ENCODE measurements at places on chromosomes 11 and 22.

DNA sequence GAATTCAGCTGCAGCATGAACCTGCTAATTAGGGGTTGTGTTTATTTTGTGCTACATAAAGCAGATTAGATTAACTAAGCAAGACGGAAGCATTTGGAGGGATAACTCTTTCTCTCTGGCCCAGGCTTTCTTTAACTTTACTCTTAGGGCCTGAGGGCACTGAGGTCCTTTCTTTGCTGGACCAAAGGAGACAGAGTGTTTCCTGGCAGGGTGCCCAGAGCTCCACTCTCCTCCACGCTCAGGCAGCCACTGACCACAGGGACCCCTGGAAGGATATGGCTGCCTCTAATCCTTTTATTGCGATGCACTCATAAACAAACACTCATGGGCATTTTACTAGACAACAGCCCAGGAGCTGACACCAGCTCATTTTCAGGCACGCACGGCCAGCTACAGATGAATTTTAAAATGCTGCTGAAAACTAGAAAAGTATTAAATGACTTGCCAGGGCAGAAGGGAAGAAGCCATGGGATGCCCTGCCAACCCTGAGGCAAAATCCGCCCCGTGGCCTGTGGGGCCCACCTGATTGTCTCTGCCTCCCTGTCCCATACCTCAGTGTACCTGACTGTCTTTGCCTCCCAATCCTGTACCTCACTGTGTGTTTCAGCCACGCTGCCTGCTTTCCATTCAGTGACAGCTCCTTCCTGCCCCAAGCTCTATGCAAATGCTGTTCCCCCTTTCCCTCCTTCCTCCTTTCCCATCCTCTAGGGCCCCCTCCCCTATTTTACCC is 192.6 kb upstream of the NAV2 start:
- DNase-seq: no peak

DNA sequence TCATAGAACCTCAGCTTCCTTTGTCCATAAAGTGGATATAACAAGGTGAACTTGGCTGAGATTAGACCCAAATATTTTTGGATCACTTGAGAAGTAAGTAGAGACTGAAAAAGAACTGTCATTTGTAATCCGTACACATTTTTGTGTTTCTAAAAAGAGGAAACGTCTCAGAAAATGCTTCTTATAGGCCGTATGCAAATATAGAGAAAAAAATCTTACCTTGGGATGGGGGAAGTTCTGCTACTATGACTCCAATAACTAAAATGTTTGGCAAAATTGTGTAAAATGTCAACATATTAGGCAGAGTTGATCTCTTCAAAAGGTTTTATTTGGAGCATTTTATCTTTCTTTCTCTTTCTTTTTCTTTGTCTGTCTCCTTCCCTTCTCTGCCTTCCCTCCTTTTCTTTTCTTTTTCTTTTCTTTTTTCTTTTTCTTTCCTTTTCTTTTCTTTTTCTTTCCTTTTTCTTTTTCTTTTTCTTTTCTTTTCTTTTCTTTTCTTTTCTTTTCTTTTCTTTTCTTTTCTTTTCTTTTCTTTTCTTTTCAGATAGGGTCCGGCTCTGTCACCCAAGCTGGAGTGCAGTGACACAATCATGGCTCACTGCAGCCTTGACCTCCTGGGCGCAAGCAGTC is 48.2 kb downstream of the ADM start:
- no peak for DNase-seq

- no peak for DNase-seq
Observed at GRCh38 chr11:47189100-47189834, 3.0 kb upstream of the PACSIN3 start.

- no peak for DNase-seq
Observed at GRCh38 chr11:14449302-14449714, 50.3 kb downstream of the COPB1 start.

GRCh38 chr11:34770111-34770510 is 146.1 kb downstream of the APIP start:
- DNase-seq: no peak

GRCh38 chr11:117392001-117392690 is 64.5 kb downstream of the CEP164 start:
- no peak for DNase-seq

DNA sequence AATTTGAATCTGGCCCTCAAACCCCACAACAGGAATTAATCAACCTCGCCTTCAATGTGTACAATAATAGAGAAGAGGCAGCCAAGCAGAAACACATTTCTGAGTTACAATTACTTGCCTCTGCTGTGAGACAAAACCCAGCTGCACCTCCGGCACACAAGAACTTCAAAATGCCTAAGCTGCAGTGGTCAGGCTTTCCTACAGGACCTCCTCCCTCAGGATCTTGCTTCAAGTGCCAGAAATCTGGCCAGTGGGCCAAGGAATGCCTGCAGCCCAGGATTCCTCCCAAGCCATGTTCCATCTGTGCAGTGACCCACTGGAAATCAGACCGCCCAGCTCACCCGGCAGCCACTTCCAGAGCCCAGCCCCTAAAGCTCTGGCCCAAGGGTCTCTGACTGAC is 3.4 kb upstream of the NDUFC2 start:
- no peak for DNase-seq

DNA sequence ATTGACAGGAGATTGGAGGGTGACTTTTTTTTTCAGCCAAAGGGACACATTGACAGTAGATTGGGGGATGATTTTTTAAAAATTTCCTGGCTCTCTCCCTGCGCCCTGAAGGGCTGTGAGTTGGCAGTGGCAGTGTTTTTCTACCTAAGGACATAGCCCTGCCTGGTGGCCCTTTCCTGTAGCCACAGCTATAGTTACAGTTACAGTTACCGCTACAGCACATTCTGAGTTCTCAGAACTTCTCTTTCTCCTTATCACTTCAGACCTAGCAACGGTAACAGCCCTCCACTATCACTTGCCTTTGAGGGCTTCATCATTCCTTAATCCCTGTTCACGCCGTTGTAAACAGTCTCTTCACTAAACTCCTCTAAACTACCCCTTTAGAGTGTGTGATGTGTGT is 684 bp downstream of the MRGPRX2 start:
- DNase-seq: no peak

DNA sequence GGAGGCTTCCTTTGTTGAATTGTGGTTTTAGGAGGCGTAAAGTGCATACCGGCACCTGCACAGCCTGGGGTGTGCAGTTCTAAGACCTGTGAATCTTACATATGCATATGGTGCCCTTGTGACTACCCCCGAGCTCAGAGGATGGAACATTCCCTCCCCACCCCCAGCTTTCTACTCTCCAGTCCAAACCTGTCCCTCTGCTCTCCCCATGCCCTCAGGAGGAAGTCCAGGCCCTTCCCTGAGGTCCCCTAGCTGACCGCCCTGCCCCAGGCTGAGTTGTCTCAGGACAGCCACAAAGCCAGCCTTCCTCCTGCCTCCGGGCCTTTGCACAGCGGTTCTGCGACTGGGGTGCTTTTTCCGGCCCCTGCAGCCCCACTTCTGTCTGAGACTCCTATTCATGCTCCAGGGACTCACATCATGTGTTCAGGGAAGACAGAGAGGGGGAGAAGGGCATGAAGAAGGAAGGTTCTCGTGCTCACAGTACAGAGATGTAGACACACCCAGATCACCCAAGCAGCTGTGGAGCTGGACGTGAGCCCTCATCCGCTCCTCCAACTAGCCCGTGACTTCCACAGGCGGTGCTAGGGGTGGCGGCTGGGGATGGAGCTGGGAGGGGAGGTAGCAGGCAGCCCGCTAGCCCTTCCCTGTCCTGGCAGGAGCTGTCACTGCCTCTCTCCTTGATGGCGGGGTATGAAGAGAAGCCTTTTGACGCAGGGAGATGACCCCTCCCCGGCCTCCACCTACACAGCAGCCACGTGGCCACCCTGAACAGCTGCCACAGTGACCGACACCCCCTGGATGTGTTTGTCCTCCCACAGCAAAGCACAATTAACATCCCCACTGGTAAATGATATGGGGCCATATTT is 50.8 kb downstream of the FLRT1 start:
- DNase-seq: no peak

GRCh38 chr11:117940736-117941135 is 11.5 kb upstream of the TMPRSS13 start:
- no peak for DNase-seq

DNA sequence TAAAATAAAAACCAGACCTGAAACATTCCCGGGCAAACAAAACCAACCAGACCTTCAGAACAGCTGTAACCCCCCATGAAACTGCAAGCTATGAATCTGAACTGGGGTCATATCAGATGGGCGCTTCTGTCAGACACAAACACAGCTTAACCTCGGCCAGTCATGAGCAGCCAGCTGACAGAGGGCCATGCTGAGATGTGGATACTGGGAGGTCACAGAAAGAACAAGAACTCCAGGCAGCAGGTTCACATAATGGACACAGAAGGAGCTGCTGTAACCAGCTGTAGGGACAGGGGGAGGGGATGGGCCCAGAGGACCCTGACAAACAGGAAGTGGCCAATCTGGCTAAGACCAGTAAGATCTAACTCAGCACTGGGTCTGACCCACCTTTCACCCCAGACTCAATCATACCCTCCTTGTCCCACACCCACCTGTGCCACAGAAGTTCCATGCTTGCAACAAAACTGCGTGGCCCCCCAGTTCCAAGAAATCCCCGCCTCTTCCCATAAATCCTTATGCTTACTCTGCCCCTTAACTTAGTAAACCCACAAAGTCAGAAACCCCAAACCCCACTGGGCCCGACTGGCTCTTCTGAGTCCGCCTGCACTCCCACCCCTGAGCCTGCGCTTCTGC is 4.0 kb downstream of the APOL4 start:
- DNase-seq: no peak

- DNase-seq: peak; percentile 21
Observed at GRCh38 chr22:50267591-50268390, 2.4 kb downstream of the MAPK11 start.

DNA sequence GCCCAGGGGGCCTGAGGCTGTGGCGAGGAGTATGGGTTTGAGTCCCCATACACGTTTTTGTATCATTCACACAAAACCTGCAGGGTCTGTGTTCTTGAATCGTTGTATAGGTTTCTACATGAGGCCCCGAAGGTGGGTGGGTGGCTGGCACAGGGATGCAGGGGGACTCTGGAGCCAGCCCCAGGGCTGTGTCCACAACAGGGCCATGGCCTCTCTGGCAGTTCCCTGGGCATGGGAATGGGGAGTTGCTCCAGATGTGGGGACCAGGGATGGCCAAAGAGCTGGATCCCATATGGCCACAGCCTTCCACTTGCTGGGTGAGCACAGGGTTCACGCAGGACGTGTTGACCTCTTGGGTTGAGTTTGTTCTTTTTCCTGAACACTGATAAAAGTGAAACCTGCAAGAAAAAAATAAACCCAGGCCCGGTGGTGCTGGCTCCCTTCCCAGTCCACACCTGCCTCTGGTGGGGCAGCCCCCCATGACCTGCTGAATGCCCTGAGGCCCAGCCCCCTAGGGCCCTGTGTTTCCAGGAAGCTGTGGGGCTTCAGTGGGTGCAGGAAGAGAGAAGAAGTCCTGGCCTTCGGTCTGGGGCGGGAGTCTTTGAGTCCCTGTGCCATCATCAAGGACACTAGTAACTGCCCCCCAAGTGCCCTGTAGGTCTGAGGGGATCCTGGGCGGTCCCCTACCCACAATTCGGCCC is 16.1 kb downstream of the MYRF start:
- DNase-seq: no peak

- no peak for DNase-seq
Observed at GRCh38 chr22:42217752-42218280, 52.6 kb downstream of the TCF20 start.

GRCh38 chr11:35246745-35247144 is 107.8 kb downstream of the CD44 start:
- no peak for DNase-seq

DNA sequence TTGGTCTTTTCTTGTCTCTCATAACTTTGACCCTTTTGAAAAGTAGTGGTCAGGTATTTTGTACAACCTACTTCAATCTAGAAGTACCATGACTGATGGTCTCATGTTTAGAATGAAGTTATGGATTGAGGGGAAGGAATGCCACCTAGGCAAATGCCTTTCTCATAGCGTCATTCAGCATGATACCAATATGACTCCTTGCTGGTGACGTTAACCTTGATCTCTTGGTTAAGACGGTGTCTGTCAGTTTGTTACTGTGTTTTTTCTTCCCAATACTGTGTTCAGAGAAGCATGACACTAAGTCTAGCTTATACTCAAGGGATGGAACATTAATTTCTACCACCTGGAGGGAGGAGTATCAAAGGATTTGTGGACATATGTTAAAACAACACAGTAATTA is 130.9 kb downstream of the KIF18A start:
- no peak for DNase-seq

GRCh38 chr22:43128928-43129424 is 14.2 kb downstream of the MCAT start:
- no peak for DNase-seq

DNA sequence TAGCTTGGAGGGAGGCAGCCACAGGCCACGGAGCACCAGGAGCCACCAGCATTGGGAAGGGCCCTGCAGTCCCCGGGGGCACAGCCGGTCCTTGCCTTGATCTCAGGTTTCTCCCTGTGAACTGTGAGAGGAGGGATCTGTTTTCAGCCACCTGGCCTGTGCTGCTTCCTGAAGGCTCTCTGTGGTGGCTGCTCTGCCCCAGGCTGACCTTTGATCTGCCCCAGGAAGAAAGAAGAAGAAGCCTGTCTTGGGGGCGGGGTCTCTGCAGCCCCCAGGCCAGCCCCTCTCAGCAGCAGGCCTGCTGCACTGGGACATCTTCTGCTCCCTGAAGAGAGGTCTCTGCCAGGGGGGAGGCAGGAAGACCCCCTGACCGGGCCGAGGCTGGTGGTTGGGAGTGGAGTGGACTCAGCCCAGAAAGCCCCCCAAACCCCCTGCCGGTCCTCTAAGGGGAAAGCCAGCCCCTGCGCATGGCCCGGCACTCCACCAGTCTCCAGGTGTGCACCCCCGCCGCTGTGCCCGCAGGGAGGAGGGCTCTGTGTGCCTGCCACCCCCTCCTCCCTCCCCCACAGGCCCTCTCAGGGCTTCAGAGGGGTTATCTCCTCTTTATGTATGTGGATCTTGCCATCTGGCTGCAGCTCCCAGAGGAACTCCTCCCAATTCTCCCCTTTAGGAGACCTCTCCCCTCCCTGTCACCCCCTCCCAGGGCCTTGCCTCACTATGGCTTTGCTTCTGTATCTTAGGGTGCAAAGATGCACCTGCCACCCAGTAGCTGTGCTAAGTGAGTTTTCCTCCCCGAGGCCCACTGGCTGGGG is 675.3 kb downstream of the BRD1 start:
- no peak for DNase-seq

DNA sequence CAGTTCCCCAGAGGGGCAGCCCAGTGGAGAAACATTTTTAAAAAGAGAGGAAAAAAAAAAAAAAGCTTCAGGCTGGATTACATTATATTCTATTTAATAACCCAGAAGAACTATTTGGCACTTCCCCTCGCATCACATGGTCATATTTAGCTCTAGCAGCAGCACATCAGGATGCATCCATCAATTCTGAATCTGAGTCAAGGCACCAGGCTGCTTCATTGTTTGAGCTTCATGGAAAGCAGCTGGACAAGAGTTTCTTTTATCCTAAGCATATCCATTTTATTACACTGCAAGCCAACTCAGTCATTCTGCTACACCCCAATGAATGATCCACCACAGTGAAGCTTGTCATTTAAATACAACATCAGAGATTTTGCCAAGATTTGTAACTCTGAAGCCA is 10.0 kb downstream of the SPTY2D1 start:
- no peak for DNase-seq

DNA sequence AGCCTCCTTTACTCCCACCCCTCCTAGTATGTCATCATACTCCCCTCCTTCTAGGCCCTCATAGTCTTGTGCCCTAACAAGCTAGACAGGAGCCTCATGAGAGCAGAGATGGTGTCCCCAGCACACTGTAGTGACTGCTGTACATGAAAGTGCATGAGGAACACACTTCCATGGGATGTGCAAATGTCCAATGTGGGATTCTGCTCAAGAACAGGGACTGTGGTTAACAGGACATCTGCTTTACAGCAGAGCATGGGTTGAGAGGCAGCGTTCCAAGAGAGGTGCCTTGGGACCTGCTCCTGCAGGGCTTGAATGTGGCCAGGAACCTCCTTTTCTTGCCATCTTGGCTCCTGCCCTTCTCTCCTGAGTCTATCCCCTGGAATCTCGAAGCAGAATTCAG is 45.3 kb downstream of the HIRA start:
- DNase-seq: no peak
